ENCODE measurements at places on chromosomes 3 and 15. TPM values are rescaled to one million over a fixed set of nuclear protein-coding genes. Genes with fewer than 3 reads are reported as not detected.

Gene ZNF502
- total RNA-seq: 8.2 TPM

Gene SUSD5
- 31.5 TPM for total RNA-seq

Gene ULK4
- total RNA-seq: 33.0 TPM

Gene IL17RE
- 1.4 TPM for total RNA-seq

Gene PRICKLE2
- 42.0 TPM for total RNA-seq

Gene TERC
- 119 TPM for total RNA-seq

Gene SELENOT
- 172 TPM for total RNA-seq

Gene REC114
- not detected for total RNA-seq

Gene STAC
- 0.13 TPM for total RNA-seq

Gene GATM
- 0.76 TPM for total RNA-seq

Gene ERICH6
- total RNA-seq: not detected

Gene IL17RB
- total RNA-seq: 3.6 TPM

Gene LCTL
- total RNA-seq: 1.7 TPM
